ENCODE measurements at places on chromosomes 2 and 18.

DNA sequence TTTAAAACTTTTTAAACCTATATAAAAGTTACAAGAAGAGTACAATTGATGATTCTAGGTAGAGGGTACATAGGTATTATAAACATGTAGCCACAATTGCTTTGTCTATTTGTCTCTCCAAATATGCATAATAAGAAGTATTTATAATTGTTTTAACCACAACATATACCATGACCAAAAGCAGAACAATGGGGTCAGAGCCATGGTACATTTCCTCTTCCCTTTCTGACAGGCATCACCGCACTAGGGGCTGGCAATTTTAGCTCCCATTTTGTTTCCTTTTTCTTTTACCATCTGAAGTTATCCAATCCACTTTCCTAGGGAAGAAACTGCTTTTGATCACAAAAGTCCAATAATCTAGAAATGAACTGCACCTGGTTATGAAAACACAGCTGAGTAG lies 49.3 kb downstream of the TMX3 start:
- no peak for DNase-seq

DNA sequence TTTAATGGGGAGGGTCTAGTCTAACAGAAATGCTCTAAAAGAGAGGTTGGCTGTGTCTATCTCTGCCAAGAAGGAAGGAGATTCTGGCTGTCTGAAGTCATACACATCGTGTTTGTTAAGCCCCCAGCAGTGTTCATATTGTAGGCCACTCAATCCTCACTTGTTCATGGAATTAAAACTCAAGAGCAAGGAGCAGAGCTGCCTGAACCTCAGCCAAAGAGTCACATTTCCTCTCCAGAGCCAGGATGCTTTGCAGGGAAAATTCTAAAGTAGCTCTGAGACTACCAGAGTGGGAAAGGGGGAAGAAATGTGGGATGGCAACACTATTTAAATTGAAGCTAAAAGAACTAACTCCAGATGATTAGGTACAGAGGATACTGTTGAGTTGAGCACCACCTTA lies 190.7 kb upstream of the CXCR4 start:
- no peak for DNase-seq

GRCh38 chr18:43931439-43931838 lies 654.1 kb upstream of the SYT4 start:
- no peak for DNase-seq

DNA sequence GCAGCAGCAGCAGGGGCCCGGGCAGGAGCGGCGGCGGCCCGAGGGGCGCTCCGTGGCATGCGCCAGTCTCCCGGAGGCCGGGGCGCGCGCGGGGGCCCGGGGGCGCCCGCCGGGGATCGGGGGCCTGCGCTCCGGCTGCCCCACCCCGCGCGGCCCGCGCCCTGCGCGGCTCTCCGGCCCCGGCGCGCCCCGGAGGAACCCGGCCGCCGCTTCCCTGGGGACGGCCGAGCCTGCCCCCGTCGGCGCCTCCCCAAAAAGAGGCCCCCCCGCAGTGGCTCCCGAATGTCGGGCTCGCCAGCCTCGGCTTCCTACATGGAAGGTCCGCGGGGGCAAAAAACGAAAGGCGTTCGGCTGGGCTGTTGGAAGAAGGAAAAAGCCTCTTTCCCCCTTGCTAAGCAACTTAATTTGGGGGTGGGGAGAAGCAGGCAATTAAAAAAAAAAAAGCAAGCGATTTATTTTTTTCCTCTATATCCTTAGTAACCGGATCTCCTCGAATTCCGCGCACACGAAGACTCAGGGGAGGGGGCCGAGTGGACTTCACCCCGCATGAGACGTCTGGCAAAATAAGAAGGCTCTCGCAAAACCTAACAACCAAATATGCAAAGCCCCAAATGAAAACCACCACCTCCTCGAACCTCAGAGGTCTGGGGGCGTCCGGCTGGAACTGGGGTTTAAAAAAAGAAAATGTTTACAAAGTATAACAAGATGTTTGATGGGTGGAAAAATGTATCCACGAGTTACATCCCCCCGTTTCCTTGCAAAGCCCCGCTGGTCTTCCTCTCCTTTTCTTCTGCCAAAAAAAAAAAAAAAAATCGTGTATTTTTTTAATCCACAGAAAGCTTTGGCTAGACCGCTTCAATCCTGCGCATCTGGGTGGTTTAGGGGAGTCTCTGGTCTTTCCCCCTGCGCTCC lies at the start of gene SMAD7:
Gene SMAD7 (minus strand): TSS at position 430 of the 912 bp plus-strand sequence. CDS start 541 bp downstream, outside the sequence.
- no peak for DNase-seq

- no peak for DNase-seq
Measured at GRCh38 chr2:113309655-113310387, 31.1 kb upstream of the PAX8 start.

GRCh38 chr2:190578158-190579057 lies 43.9 kb upstream of the NEMP2 start:
- no peak for DNase-seq

DNA sequence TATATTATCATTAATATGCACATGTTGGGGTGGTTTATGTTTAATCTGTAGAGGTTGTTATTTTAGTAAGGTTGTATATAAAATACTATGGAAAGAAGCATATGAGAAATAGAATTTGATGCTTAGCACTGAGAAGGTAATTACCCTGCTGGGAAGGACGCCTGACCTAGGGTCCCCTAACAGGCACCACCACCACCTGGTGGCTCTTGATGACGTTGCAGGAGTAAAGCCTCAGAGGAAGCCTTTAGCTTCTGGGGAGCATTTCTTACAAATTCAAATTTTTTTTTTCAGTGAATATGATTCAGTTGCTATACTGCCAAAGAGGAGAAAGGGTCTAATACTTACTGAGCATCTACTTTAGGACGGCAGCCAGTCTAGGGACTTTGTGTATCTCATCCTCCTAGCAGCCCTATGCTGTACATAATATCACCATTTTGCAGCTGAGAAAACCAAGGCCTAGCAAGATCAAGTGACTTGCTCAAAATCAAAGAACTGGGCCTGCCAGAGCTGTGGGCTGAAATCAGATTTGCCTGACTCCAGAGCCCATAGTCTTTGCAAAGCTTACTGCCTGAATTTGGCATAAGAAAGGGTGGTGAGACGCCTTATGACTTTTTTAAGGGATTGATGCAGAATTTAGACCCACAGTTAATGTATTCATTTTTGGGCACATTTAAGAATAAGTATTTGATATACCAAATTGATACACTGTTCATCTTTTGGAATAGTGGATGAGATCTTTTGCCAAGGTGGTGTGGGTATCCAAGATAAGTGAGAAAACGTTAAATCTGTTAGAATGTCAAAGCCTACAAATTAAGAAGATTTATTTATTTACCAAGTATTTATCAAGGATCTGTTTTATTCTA lies 78.8 kb upstream of the GAREM1 start:
- DNase-seq = no peak

DNA sequence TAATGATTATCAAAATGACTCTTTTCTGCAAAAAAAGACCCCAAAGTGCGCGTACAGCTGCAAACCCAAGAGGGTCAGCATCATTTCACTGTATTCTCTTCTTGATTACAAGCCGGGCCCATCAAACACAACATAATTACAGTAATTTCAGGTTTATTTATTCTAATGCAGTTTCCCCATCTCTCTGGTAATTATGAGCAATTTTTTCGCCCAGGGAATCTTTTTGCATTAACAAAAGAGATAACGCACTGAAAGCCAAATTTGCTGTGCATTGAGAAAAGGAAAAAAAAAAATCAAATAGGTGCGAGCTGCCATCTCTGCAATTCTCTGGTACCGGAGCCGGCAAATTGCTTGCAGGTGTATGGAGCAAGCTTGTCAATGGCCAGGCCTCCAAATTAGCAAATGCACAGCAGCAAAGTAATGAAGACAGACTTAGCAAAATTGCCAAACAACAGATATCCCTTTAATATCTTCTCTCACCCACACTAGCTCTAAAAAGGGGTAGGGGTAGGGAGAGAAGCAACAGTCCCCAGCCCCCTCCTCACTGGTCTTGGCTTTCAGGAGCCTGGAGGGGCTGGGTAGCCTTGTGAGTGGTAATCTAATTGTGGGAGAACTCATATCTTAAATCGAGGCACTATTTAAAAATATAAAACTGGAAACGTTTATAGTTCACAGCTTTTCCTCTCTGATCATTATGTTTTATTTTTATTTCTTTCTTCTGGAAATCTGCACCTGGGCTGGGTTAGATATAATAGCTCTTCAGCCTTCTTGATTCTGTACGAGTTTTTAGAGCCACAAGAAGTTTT lies 6.7 kb downstream of the DLX1 start:
- DNase-seq = no peak

DNA sequence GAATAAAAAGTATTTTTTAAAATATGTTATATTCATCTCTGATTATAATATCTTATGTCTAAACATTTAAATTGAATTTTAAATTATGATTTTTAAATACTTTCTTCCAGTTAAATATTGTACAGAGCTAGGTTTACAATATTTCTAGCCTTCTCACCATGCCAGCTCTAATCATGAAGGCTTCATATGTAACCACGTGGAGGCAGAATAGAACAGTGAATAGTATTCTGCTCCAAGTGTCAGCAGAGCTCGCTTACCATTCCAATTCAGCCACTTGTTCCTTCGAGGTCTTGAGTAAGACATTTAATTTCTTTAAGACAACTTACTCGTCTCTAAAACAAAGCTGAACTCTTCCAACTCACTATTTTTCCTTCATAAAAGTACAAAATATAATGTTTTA lies 871.8 kb downstream of the SUCLG1 start:
- no peak for DNase-seq

DNA sequence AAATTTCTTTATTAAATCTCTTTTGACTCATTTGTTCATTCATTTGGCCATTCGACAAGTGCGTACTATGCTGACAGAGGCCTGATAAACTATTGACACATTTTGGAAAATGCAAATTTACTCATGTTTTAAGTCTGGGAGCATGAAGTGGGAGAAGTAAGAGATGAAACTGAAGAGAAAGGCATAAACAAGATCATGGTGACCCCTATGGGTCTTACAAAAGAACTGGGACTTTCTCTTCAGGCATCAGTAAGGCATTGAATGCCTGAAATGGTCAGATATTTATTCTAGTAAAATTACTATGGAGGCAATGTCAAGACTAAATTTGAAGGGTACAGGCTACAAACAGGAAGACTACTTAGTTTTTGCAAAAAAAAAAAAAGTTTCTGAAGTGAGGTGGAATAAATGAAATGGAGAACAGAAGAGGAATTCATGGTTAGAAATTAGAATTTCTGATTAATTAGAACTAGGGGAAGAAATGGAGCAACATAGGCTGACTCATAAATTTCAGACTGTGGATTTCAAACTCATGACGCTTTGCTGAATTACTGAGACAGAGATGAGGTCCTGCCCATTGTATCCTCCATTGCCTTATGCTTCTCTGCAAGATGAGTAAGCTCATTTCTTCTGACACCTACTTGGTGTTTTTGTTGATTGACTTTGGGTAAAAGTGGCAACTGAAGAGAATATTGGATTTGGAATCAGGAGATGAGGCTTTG lies 32.7 kb downstream of the VSNL1 start:
- no peak for DNase-seq

GRCh38 chr2:46683541-46683940 lies 204.2 kb downstream of the TMEM247 start:
- DNase-seq = no peak

DNA sequence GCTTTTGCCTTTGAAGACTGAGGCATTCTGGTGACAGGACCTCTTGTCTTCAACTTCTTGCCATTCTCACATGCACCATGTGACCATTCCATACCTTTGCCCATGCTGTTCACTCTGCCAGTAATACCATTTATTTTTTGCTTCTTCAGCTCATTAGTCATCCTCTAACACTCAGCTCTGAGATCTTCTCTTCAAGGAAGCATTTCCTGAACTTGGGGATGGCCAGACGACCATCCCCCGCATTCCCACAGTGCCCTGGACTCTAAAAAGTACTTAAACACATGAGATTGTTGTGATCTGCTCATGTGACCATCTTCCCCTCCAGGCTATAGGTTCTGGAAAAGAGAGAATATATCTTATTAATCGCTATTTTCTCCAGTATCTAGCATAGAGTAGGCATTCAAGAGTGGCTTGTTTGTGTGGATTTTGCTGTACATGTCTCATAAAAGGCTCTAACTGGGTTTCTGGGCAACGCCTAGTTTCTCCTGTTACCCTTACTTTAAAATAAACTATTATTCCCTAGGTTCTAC lies 33.9 kb downstream of the PAX3 start:
- no peak for DNase-seq

DNA sequence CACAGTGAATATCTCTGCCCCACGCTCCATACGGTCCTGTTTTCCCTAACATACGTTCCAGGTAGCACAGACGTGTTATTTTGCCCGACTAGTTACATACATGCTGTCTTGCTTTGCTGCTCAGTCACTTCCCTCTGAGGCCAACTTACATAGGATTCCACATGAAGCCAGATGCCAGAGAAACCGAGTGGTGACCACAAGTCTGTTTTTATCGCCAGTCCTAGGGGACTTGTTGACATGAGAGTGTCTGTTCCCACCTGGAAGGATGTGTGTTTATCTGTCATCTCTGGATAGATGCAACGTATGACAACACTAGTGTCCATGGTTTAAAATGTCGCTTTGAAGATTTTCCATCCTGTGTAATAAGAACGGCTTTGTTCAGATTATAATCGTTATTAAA lies 32.6 kb downstream of the PMAIP1 start:
- no peak for DNase-seq

Measured in iPS DF 19.7 (cell line).